DMS79 treated with DMSO at 0.1 percent for 48 hours (cell line): ENCODE measurements at places on chromosomes 12 and 14.

DNA sequence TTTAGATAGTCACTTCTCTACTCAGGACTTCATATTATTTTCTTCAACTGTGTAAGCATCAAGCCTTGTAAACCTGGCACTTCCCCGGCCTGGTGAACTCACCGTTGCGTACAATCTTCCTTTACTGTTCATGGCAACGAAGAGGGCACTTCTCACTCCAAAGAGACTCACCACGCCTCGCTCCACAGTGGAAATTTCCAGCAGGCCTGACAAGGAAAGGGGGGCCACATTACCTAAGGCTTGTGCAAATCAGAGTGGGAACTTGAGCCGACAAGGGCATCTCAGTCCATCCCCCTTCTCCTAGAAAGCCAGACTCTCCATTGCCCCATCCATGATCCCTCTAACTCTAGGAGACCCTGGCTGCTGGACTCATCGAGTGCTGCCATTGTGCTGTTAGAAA is 1.6 kb downstream of the FGF6 start:
- no peak for DNase-seq

GRCh38 chr14:105666420-105666819 is 140.0 kb downstream of the TMEM121 start:
- no peak for DNase-seq

DNA sequence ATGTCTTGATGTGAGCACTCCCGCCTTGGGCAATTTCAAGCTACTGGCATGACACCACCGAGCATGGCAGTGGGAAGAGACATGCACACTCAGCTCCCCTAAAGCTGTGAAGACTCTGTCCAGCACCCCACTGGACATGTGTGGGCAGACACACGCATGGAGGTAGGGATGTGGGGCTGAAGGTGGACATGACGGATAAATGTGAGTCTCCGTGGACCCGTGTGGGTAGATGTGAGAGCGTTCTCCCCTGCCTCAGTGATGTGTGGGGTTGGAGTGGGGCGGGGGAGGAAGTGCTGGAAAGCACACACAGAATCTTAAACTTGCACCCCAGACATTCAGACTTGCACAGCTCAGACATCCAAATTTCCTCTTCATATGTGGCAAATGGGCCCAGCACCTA is 12.6 kb downstream of the SLC6A12 start:
- no peak for DNase-seq

- DNase-seq, result peak; percentile 71
Measured at GRCh38 chr14:56120091-56120691, 2.0 kb downstream of the PELI2 start.

- DNase-seq, result no peak
Measured at GRCh38 chr14:24597403-24597802, 12.1 kb downstream of the GZMH start.

GRCh38 chr12:130765186-130765659 is 49.1 kb upstream of the RIMBP2 start:
- no peak for DNase-seq

DNA sequence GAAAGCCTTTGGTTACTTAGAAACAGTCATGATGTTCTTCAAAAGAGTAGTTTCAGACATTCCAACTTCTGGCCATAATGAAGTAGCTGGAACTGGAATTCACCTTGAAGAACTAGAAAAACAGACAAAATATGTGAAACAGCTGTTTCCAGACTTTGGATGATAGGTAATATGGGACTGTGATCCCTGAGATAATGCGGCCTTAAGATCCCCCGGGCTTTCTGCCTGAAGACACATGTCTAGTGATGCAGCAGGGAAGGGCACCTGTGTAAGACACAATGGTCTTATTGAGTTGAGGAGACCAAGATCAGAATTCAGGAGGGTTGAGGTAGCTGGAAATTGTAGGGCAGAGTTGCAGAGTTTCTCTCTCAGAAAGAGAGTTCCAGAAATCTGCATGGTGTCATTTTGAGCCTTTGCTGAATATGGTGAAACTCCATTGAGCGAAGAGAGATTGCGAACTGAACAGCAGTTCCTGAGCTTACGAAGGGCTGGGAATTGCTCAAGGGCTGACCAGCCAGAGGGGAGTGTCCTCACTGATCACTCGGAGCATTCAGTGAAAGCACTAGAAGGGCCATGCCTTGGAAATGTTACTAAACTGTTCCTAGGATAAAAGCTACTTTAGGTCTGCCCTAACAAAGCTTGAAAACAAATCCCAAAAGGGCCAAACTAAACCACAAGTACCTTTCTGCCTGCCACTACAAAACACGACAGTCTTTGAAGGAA is 41.7 kb upstream of the FRS2 start:
- no peak for DNase-seq

- DNase-seq, result no peak
Measured at GRCh38 chr12:105911966-105912365, 226.8 kb downstream of the NUAK1 start.

DNA sequence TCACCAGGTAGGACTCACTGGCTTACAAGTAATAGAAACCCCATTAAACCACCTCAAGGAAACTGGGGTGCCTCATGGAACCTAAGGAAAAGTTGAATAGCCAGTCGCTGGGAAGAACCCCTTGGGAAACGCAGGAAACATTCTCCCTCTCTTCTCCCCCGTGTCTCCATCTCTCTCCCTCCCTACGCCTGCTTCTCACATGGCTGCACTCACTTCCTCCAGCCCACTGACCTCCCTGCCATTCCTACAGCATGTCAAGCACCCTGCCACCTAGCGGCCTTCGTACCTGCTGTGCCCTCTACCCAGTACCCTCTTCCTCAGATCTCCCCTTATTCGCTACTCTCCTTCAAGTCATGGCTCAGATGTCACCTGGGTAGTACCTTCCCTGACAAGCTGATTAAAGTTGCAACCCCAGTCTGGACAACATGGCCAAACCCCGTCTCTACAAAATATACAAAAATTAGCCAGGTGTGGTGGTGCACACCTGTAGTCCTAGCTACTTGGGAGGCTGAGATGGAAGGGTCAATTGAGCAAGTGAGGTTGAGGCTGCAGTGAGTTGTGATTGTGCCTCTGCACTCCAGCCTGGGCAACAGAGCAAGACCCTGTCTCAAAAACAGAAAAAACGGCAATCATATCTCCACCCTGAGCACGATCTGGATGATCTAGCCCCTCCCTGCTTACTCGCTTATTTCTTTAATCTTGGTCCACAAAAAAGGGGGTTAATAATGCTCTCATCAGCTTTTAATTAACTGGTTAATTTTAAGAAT is 6.4 kb upstream of the DTX1 start:
- DNase-seq, result no peak

DNA sequence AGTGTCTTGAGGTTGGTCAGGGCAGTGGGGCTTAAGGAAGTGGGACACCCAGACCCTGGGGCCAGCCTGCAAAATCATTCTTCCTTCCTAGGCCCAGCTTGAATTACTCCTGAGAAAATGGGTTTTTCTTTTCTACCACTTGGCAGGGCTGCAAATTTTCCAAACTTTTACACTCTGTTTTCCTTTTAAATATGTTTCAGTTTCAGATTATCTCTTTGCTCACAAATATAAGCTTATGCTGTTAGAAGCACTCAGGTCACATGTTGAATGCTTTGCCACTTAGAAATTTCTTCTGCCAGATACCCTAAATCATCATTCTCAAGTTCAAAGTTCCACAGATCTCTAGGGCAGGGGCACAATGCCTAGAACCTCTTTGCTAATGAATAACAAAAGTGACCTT is 2.9 kb upstream of the LGR5 start:
- no peak for DNase-seq

- DNase-seq, result no peak
Measured at GRCh38 chr12:102480406-102480805, at the start of gene IGF1. Gene IGF1 (minus strand): TSS chr12:102480563. CDS start chr12:102480381, 182 bp downstream.

DNA sequence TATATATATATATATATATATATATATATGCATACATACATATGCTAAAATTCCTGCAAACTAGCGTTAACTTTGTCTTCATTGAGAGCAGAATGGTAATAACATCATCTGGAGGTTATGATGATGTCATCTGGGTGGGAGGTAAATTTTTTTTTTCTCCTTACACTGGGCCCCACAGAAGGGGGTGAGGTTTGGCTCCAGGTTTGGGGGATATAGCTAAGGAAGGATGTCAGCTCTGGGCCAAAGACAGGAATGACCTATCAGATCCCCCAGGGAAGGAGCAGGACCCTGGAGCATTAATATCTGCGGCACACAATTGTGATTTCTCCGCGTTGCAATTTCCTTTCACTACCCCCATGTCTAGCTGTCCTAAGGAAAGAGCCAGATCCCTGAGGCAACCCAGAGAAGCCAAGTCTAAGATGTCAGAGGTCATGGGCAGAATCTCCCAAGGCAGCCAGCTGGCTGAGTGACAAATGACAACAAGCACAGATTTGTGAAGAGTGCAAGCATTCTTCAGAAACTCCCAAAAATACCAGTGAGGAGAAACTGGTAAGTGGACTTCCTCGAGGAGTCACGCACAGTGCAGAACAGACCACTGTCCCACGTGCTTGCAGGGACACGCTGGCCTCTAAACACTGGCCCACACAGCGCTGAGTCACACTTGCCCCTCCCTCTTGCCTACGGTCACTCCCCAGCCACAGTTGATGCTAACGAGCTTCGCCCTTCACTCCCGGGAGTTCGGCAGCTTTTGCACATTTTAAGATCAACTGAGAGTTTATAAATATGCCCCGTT is 9.9 kb downstream of the UBC start:
- DNase-seq, result no peak

DNA sequence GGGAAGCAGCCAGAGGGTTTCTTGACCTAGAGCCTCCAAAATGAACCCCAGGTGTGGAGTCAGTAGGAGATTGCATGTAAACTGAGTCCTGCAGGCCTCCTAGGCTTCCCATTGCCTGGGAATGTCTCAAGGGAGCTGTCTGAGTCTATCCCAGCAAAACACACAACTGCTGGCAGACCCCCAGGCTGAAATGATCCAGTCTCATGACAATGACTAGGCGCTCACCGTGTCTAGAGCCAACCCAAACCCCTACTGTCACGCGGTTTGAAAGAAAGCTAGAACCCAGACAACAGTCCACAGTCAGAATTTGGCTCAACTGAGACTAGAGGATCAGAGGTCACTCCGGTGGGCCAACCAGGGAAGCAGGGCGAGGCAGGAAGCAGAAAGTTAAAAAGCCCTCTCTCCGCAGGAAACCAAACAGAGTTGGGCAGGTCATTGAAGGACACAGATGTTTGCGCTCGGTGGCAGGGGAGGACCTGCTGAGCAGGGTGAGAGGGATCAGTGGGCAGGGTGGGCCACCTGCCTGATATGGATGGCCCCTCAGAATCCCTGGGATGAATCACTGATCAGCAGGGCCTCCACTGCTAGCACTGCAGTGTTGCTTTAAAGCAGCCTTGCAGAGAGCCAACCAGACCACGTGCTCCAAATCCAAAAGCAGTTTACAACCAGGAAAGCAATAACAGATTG is 23.8 kb downstream of the ACTN1 start:
- no peak for DNase-seq

DNA sequence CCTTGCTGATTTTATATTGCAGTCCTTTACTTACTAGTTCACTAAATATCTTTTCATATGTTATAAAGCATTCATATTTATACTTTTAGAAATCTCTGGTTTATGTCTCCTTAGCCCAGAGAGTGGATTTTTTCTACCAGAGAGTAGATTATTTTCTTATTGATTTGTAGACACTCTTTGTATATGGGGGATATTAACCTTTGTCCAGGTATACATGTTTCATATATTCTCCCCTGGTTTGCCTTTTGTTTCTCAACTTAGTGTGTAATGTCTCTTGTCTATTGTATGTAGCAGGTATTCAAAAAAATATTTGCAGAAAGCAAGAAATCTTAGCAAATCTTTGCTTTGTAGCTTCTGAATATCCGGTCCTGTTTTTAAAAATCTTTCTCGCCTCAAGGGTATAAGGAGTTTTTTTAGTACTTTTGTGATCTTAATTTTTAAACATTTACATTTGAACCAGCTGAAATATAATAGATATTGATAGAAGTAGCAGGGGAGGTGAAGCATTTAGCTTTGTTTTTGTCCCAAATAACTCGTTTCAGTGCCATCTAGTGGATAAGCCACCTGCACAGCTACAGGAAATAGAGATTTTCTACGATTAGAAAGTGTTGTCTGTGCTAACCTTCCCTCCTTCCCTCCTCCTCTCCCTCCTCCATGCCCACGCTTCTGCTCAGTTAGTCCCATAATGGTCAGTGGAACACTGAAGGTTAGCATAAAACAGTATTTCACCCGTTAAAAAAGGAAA is 97.0 kb downstream of the PHETA1 start:
- no peak for DNase-seq

- no peak for DNase-seq
Measured at GRCh38 chr12:94971923-94972322, 31.6 kb downstream of the NDUFA12 start.

DNA sequence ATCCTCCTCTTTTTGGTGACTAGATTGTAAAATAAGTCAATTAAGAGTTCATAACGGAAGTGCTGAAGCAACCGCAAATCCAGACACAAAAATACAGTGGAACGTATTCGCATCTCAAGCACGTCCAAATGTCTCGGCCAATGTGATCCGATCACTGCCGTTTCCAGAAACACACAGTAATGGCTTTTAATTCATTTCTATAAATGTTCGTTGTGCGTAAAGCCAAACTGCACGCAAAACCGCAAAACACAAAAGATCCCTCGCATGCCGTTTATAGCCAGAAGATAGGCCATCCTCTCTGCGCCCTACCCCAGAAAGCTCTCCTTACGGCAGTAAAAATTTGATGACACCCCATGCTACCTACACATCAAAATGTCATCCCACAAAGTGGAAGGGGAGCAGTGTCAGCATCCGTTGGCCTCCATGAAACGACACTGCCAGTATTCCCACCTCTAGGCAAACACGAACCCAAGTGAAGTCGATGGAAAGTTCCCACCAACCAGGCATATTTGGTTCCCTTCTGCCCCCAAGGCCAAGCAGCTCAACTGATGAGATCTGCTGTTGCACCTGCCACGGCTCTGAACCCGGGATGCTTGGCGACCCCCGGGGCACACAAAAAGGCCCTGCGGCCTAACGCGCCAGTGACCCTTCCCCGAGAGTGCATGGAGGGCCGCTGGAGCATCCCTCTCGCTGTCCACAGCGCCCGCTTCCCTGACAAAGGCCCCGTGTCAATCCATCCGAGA is 1.4 kb downstream of the HECTD4 start:
- DNase-seq, result peak; percentile 57

GRCh38 chr12:45547132-45547531 is 182.4 kb upstream of the ARID2 start:
- no peak for DNase-seq

- no peak for DNase-seq
Measured at GRCh38 chr12:65152012-65152411, 17.4 kb upstream of the LEMD3 start.

GRCh38 chr12:66060163-66060907 is 70.2 kb downstream of the LLPH start:
- no peak for DNase-seq
